Activated CD4-positive, alpha-beta T cell treated with anti-CD3 and anti-CD28 coated beads, Interleukin-10, Interleukin-2, amounts not matched to agents 100 ng/mL and 50 ng/mL, durations not matched to agents 16 hours and 8 hours (primary cell): ENCODE measurements at places on chromosomes 1 and 21.

DNA sequence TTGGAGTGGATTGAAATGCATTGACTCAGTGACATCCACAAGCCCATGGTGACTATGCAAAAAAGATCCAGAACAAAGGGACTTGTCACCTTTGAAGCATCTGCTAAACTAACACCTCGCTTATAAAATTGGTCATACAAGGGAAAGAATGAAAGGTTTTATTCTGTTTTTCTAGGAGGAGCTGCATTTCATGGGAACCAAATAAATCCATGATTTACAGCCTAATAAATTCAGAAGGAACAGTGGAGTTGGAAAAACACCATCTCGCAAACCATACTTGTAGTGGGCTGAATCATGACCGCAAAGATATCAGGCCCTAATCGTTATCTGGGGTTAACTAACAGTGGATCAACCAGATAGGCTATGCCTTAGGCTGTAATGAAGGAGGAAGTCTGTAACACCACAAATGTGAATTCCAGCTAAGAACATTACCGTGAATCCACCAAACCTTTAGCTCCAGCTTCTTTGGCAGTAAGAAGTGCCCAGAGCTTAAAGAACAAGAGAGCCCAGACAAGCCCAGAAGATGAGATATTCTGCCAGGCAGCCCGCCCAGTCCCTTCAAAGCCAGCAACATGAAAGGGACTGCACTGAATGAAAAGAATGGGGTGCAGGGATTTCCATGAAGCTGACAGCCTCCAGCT is 27.4 kb downstream of the RSPH1 start:
- no peak for DNase-seq

DNA sequence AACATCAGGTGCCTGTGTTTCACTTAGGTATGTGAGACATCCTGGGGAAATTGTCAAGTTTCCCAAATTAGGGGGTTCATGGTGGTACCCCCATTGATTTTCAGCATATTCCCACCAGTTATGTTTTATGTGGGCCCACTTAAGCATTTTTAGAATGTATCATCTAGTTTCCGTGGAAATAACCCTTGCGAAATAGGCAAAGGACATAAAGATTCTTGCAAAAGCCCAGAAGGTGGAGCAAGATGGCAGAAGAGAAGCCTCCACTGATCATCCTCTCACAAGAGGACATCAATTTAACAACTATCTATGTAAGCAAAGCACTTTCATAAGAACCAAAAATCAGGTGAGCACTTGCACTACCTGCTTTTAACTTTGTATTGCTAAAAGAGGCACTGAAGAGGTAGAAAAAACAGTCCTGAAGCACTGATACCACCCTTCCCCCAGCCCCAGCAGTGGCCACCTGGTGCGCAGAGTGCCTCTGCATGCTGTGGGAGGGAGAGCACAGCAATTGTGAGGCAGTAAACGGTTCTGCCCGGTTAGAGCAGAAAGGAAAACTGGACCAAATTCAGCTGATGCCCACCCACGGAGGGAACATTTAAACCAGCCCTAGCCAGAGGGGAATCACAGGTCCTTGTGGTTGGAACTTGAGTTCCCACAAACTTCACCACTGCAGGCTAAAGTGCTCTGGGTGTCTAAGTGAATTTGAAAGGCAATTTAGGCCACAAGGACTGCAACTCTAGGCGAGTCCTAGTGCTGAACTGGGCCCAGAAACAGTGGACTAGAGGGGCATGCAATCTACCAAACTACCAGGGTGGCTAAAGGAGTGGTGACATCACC is 23.2 kb downstream of the MCOLN2 start:
- peak; percentile 36 for DNase-seq

- no peak for DNase-seq
These were observed 42.8 kb downstream of the SHCBP1L start for GRCh38 chr1:182910143-182910542.

GRCh38 chr1:113456967-113457366 is 66.7 kb downstream of the MAGI3 start:
- no peak for DNase-seq

- peak; percentile 77 for DNase-seq
These were observed 10.6 kb downstream of the GFI1 start for GRCh38 chr1:92476071-92476631.

- DNase-seq = no peak
These were observed 18.0 kb upstream of the ST3GAL3 start for GRCh38 chr1:43689289-43689688.

DNA sequence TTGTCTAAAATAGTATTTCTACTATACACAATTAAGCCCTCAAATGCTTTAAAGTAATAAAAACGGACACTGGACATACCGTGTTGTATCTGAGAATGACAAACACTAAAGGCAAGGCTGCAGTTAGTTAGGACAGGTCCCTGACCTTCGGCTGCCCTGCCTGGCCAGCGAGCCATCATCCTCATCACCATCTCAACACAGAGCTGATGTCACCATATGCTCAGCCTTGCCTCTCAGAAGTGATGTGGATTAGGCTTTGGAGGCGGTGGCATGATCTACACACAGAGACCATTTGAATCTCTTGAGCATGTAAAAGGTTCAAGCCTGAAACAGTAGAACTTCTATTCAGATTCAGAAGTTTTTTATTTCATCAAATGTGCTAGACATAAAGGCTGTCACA is 244.7 kb downstream of the SDCCAG8 start:
- DNase-seq = no peak

- peak; percentile 34 for DNase-seq
These were observed 167.5 kb downstream of the CLIC6 start for GRCh38 chr21:34836103-34836932.

- DNase-seq = no peak
These were observed 92.1 kb upstream of the SLC44A3 start for GRCh38 chr1:94727846-94728715.

- no peak for DNase-seq
These were observed 75.5 kb downstream of the LRRC7 start for GRCh38 chr1:69643266-69643665.

DNA sequence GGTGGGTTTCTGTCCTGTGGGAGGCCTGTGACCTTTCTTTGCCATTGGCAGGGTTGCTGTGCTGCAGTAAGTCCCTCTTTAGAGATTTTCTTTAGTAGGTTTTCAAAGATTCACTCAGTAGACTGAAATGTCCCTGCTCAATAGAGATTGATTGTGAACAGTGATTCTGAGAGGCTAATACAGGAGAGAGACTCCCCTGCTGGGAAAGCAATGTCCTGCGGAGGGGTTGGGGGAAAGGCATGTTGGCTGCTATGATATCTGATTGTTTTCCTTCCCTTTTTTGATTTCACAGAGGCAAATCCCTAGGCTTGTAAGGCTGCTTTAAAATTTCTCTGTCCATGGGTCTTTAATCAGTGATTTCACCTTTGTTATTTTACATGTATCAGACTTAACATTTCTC is 589.9 kb downstream of the ADGRL2 start:
- DNase-seq = no peak

- DNase-seq = no peak
These were observed 268.0 kb downstream of the TGFB2 start for GRCh38 chr1:218613105-218613504.

GRCh38 chr1:213385806-213386324 is 334.8 kb downstream of the RPS6KC1 start:
- no peak for DNase-seq
